ENCODE measurements at places on chromosomes 6 and 20. TPM values are rescaled to one million over a fixed set of nuclear protein-coding genes. Genes with fewer than 3 reads are reported as not detected.

GRCh38 chr6:138765896-138766655 is 7.5 kb upstream of the CCDC28A start:
- peak; percentile 64 for DNase-seq

Gene MOG
- polyA plus RNA-seq = not detected

DNA sequence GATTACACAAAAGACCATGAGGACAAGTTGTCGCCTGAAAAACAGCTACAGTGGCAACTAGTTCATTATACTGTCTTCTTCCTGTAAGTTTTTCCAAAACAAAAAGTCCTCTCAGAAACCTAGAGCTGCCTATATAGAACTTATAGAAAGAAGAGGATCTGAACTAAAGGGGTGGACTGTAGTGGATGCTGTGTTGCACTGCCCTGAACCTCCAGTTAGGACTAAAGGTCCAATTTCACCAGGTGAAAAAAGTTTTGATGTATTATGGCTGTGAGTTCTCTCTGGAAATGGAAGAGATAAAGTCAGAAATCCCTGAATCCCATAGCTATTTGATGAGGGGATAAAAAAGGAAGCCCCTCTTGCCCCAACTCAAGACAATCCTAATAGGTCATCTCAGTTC is 56.6 kb upstream of the TSHZ2 start:
- DNase-seq = no peak

- DNase-seq = no peak
Observed at GRCh38 chr6:86871681-86872080, 65.6 kb upstream of the HTR1E start.

Gene UBR2
- polyA plus RNA-seq = 8.0 TPM

Gene ARFGEF3
- 1.3 TPM for polyA plus RNA-seq

DNA sequence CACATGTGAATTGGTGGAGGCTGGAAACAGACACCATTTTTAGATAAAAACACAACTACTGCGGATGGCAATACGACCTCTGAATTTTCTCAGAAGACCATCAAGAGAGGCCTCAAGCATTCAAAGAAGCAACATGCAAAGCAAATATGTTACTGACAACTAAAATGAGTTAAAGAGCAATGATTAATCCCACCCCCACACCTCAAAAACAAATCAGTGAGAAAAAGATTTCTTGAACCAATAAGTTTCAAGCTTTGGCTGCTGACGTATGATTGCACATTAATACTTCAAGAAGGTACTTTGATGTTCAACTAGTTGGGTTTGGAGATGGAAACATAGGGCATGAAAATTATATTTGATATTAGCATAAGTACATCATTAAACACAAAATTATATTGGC is 982 bp downstream of the MMUT start:
- no peak for DNase-seq

- DNase-seq = no peak
Observed at GRCh38 chr6:43020847-43021246, 576 bp upstream of the RRP36 start.

Gene LY86
- polyA plus RNA-seq = not detected

DNA sequence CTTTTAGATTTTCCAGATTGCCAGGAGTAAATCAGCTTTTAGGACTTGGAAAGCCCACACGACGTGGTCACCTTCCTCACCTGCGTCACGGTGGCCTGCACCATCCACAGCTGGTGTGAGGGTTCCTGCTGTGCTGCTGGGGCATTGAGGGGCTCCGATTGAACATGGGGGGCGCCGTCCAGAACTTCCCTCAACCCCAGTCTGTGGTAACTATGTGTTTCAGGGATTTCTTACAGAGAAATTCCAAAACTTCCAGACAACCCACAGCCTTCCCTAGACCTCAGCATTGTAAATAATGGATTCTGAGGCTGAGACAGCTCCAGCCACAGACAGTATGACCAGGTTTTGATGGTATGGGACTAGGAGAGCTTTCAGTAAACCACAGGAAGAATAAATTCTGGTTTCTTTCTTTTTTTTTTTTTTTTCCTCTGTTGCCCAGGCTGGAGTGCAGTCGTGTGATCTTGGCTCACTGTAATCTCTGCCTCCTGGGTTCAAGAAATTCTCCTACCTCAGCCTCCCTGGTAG is 46.7 kb upstream of the IRF4 start:
- DNase-seq = no peak

Gene CDH26
- polyA plus RNA-seq = 0.03 TPM

GRCh38 chr6:7392402-7392801 is 2.8 kb downstream of the RIOK1 start:
- no peak for DNase-seq

Gene MMP24
- polyA plus RNA-seq = 0.48 TPM

DNA sequence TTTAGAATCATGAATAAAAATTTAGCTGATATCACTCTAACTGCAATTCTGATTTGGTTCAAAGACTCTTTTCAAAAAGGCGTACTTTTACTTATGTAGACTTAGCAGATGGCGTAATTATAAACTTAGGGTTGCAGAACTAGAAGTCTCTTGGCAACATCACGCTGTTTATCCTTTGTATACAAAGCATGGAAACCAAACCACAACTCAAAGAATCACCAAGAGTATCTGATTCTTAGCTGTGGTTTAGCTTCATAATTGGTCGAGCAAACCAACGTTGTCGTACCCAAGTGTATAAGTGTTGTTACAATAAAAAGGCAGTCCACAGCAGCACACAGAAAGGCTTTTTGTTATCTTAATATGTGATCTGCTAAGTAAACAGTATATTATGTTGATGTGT is 18.2 kb downstream of the STMND1 start:
- DNase-seq = no peak

DNA sequence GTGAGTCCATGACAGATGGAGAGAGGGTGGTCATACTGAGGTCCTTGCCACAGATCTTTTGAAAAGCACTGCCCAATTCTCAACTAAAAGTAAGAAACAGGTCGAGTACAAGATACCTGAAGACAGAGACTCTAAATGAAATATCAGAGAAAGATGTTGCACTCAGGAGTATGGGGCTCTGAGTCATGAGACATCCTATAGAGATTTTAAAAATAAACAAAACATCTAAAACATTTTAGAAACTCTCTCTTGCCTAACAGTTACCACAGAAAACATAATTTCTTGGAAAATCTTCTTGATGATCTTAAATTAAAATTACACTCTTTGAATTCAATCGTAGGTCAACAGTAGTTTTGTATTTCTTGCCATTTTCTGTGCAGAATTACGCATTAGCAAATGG is 348.9 kb upstream of the MARCKS start:
- no peak for DNase-seq

- peak; percentile 88 for DNase-seq
Observed at GRCh38 chr6:57313711-57314471, 3.5 kb upstream of the PRIM2 start.

- DNase-seq = no peak
Observed at GRCh38 chr6:7144872-7145584, 37.3 kb downstream of the RREB1 start.

Gene ADAM33
- polyA plus RNA-seq = 0.06 TPM

Gene GSTA2
- polyA plus RNA-seq = not detected

- no peak for DNase-seq
Observed at GRCh38 chr20:62571669-62572344, 70.5 kb upstream of the SLCO4A1 start.

GRCh38 chr20:12869669-12870068 is 139.1 kb upstream of the SPTLC3 start:
- DNase-seq = no peak

DNA sequence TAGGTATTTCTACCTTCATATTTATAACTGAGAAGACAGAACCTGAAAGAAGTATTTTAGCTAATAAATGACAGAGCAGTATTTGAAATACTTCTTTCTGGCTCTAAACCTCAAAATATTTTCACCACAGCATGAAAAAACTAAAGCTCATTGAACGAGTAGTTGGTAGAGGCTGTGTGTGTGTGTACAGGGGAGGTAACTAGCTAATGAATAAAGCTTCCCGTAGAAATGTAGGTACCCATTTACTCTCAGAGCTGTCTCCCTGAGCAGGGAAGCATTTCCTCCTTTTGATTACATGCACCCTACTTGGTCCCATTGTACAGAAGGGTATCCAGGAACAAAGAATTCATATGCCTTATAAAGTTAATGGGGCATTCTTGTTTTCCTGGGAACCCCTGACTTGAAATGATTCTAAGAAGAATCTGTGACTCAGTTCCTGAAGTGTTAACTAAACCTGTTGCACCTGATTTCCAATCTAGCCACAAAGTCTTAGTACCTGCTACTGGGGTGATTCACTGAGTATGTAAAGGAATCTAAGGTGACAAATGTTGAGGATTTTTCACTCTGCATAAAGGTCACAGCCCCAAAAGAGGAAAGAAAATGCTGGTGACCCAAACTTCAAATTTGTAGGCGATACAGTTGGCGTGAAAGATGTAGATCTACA is 12.5 kb downstream of the CRYBG1 start:
- no peak for DNase-seq

GRCh38 chr6:11654876-11655275 is 117.3 kb downstream of the TMEM170B start:
- DNase-seq = peak; percentile 41

- no peak for DNase-seq
Observed at GRCh38 chr6:151681433-151682059, 125.9 kb upstream of the ESR1 start.

DNA sequence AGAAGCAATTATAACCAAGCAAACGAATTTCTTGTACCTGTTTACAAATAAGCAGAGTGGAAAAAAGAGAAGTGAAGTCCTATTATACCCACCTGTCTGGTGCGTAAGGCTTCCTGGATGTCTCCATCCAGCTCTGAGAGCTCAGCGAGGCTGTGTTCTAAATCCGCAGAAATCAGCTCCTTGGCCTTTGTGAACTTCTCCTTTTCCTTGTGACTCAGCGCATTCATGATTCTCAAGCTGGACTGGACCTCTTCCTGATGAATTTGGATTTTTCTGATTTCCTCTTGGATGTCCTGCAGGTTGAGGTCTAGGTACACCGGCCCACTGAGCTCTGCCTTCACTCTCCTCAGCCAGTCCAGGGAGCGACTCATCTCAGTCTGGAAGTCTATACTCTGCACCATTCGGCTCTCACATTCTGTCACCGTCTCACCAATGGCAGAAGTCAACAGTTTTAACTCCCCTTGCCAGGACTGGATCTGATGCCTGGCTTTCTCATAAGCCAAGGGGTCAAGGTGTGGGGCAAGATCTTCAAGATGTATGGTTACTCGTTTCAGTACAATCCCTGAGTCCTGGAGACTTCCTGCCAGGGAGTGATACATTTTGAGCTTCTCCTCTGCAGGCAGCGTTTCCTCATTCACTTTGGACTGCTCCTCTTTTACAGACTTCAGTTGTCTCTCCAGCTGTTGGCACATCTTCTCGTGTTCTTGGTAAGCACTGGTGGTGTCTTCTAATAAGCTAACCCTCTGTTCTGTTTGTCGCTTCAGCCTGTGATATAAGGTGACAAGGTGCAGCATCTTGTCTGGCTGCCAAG is 307.3 kb downstream of the SYNE1 start:
- no peak for DNase-seq

Gene C6orf132
- 0.54 TPM for polyA plus RNA-seq

DNA sequence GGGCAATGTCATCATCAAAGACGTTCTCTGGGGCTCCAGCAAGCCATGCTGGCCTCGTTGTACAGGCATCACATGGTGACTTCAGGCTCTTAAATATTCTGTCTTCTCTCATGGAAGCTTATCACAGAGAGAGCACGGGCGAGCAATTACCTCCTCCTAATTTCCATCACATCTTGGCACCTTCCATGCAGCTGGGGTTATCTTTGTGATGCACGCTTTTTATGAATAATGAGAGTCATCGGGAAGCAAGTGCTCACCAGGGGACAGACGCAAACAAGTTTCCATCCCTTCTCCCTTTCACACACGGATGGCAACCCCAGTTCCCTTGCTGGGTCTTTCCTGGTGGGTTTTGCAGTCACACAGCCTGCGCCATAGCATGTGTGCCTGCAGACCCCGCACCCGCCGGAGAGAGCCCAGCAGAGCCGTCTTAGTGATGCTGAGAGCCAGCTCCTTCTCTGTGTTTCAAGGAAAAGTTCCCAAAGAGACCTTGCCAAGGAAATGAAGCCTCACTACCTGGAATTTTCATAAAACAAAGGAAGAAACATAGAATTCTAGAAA is 116.3 kb upstream of the AFDN start:
- no peak for DNase-seq

Data from endothelial cell of umbilical vein (primary cell).